ENCODE measurements at places on chromosomes 2 and 18.

GRCh38 chr18:22432657-22433137 is 15.0 kb upstream of the CTAGE1 start:
- no peak for DNase-seq

GRCh38 chr2:186925514-186925913 is 76.5 kb upstream of the ZSWIM2 start:
- no peak for DNase-seq

- no peak for DNase-seq
Measured at GRCh38 chr2:144459937-144460336, 60.0 kb downstream of the ZEB2 start.

- DNase-seq = no peak
Measured at GRCh38 chr2:10383960-10384734, 64.0 kb downstream of the ODC1 start.

DNA sequence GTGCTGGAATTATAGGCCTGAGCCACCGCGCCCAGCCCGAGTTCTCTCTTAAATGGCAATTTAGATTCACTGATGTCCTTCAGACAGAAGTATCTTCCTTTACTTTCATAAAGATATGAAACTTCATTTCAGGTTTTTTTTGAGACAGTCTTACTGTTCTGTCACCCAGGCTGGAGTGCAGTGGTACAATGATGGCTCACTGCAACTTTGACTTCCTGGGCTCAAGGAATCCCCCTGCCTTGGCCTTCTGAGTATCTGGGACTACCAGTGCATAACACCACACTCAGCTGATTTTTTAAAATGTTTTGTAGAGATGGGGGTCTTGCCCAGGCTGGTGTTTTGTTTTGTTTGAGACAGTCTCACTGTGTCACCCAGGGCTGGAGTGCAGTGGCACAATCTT is 13.2 kb downstream of the ITGB1BP1 start:
- no peak for DNase-seq

DNA sequence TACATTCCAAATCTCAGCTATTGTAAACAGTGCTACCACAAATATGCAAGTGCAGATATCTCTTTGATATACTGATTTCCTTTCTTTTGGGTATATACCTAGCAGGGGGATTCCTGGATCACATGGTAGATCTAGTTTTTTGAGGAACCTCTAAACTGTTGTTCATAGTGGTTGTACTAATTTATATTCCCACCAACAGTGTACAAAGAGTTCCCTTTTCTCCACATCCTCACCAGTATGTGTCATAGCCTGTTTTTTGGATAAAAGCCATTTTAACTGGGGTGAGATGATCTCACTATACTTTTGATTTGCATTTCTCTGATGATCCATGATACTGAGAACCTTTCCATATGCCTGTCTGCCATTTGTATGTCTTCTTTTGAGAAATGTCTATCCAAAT is 6.3 kb upstream of the CCNT2 start:
- no peak for DNase-seq

DNA sequence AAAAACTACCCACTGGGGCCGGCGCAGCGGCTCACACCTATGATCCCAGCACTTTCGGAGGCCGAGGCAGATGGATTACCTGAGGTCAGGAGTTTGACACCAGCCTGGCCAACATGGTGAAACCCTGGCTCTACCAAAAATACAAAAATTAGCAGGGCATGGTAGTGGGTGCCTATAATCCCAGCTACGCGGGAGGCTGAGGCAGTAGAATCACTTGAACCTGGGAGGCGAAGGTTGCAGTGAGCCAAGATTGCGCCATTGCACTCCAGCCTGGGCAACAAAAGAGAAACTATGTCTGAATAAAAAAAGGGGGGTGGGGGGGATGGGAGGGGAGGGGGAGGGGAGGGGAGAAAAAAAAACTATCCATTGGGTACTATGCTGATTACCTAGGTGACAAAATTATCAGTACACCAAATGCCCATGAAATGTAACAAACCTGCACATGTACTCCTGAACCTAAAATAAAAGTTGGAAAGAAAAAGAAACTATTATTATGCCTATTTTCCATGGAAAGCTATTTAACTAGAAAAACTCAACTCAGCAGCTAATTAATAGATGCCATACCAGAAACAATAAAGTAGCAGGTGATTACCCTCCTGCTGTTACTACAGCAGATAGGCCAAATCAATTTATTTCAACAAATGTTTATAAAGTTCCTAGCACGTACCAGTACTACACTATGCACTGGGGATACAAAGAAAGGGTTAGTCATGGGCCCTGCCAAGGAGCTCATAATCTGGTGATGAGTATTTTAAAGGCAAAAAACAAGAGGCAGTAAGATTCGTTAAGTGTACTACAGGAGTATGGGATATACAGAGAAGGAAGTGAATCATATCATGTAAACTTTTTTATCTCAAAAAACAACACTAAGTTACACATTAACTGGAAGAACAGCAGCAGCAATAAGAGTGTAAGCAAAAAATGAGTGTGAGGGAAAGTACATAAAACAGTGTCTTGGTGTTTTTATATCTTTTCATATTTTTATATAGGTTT is 112.8 kb upstream of the SLC39A10 start:
- DNase-seq = no peak

- no peak for DNase-seq
Measured at GRCh38 chr2:27904405-27904665, 13.8 kb downstream of the BABAM2 start.

GRCh38 chr2:120395221-120396012 is 49.5 kb downstream of the INHBB start:
- DNase-seq = peak; percentile 67

DNA sequence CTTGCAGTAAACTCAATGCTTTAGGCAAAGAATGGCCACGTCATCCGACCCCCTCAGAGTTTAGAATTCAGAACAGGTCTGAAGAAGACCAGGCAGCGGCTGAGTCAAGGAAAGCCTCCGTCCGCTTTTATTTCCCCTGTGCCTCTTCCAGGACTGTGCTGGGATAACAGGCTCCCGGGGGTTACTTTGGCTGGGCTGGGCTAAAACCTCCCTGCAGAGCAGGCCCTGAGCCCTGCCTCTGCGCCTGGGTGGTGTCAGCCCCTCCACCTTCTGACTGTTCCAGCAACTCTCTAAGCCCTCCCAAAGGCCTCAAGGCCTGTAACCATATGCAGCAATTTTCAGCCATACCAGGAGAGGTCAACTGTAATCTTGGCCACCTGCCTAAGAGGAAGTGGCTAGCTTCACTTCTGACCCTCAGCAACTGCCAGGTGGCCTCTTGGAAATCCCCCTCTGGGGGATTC is 166.5 kb downstream of the RPIA start:
- DNase-seq = no peak

- DNase-seq = no peak
Measured at GRCh38 chr2:117888897-117889296, 74.4 kb downstream of the DDX18 start.

GRCh38 chr2:135256531-135257260 is 204.6 kb downstream of the RAB3GAP1 start:
- DNase-seq = no peak

- no peak for DNase-seq
Measured at GRCh38 chr2:38597115-38597514, 5.6 kb downstream of the HNRNPLL start.

GRCh38 chr2:112831513-112831845 is 5.1 kb downstream of the IL1B start:
- DNase-seq = no peak

DNA sequence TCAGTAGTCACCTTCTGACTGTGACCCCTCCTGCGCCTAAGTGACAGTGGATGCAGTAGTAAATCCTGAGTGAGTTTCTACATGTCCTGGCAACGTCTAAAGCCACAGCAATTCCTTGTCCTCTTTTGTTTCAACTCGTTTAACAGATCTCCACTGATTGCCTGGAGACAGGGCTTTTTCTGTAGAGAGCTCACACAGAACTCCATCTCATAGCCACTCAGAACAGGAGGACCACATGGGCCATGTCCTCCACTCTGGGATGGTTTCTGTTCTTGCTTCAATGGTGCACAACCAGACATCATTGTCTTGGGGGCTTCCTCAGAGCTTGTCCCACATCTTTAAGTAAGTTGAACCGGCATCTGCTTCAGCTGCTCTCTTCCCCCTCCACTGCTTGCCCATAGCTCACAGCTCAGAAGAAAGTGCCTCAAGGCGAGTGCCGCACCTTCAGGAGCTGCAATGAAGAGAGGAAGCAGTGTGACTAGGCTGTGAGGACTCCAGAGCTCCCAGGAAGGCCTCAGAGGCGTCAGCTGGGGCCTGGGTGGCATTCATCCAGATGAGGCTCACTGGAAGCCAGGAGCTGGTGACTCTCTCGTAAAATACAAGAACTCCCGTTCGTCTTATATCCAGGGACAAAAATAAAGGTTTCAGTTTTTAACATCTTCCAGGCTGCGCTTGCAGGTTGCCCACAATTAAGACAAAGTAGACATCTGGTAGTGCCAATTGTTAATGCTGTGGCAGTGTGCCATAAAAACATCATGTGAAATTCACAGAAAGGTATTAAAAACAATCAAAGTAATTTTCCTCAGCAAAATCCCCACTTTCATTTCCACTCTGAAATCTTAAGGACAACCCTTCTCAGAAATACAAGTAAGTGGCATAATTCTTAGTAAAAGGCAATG is 37.3 kb downstream of the ST3GAL5 start:
- no peak for DNase-seq

DNA sequence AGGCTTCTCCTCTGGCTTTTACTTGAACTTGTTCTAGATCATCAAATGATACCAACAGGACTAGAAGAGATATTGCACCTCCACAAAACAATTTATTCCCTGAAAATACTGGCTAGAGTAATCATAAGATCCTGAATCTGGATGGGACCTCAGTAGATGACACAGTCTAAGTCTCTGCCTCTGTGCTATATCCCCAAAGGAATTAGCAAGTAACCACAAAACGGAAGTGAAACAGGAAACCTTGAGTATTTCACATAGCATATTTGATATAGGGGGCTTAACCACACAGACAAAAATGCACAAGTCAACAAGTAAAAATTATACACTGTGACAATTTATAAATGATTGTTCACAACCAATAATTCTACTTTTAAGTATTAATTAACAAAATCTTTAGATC is 456.9 kb upstream of the TNP1 start:
- no peak for DNase-seq

GRCh38 chr2:215830304-215830703 is 183.0 kb downstream of the MREG start:
- DNase-seq = no peak

DNA sequence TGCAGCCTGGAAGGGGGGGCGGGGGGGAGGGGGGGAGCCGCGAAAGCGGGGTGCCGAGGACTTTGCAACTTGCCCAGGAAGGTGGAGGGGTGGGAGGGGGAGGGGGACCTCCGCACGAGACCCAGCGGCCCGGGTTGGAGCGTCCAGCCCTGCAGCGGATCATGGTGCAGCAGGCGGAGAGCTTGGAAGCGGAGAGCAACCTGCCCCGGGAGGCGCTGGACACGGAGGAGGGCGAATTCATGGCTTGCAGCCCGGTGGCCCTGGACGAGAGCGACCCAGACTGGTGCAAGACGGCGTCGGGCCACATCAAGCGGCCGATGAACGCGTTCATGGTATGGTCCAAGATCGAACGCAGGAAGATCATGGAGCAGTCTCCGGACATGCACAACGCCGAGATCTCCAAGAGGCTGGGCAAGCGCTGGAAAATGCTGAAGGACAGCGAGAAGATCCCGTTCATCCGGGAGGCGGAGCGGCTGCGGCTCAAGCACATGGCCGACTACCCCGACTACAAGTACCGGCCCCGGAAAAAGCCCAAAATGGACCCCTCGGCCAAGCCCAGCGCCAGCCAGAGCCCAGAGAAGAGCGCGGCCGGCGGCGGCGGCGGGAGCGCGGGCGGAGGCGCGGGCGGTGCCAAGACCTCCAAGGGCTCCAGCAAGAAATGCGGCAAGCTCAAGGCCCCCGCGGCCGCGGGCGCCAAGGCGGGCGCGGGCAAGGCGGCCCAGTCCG is 540 bp downstream of the SOX11 start:
- no peak for DNase-seq

GRCh38 chr2:121873864-121874263 is 118.4 kb downstream of the TSN start:
- DNase-seq = no peak

- no peak for DNase-seq
Measured at GRCh38 chr2:121897335-121897970, 142.0 kb downstream of the TSN start.

DNA sequence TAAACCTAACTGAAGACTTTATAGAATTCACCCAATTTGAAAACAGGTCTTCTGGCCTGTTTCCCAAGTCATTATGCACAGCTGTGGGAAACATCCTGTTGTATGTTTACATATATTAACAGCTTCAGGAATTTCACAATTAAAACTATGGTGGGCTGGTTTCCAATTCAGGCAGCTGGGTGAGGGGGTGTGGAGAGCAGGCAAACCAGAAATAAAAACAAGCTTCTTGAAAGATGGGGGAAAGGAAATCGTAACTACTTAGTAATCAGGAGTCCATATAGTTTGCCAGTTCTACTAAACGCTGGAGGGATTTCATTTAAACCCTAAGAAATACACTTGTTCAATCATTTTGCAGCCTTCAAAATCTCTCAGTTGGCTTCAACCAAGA is 22.8 kb downstream of the ATP8B1 start:
- DNase-seq = no peak

- DNase-seq = no peak
Measured at GRCh38 chr2:99810225-99810624, 320.4 kb upstream of the REV1 start.

DNA sequence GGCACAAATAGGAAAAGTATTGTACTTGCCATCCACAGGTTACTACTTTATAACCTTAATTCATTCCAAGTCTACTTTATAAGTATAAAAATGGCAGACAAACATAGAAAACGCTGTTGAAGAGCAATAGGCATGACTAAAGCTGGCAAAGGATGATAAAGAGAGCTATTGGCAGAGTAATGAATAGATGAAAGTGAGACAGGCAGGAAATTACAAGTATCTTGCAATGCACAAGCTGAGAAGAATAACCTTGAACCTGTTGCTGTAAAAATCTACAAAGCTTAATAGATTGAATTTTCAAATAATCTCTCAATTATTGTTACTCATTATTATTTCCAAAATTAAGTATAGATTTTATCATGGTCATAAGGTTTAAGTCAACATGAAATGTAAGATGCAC is 8.8 kb downstream of the PELI1 start:
- no peak for DNase-seq

DNA sequence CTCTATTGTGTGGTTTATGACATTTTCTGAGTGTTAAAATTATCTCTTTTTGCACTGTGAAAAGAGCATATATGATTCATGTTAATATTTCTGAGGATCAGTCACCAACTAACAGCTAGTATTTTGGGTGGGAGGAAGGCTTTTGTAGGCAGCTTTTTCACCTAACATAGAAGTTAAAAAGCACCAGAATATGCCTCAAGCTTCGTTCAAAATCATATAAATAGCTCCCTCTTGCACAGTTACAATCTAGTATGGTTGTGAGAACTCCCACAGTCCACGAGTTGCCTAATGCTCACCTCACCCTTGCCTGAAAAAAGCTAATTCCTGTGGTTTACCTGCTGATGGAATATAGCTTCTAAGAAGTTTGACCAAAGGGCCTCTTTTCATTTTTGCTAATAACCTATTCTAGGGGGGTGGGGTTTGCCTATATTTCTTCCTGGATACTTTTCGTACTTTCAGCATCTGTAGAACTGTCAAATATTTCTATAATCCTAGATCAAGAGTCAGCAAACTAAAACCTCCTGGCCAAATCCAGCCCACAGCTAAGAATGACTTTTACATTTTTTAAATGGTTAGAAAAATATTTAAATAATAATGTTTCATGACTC is 167.1 kb upstream of the FOSL2 start:
- no peak for DNase-seq

Measured in mesenteric fat pad (tissue), 1 donor.